CD8-positive, alpha-beta memory T cell (primary cell): ENCODE measurements at places on chromosomes 13 and 19. TPM values are rescaled to one million over a fixed set of nuclear protein-coding genes. Genes with fewer than 3 reads are reported as not detected.

DNA sequence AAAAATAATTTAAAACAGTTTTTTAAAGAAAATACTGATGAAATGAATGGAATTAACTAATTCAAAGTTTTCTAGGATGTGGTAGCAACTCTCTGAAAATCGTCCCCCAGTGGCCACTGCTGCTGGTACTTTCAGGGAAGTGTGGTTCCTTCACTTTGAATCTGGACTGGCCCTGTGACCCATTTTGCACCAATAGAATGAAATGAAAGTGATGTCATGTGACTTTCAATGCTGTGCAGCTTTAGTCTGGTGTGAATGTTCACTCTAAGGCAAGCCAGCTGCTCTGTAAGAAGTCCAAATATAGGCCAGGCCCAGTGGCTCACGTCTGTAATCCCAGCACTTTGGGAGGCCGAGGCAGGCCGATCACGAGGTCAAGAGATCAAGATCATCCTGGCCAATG lies 26.4 kb upstream of the HNRNPA1L2 start:
- H3K36me3 ChIP-seq, result no peaks in the 10 kb centered on the region
- H3K4me3 ChIP-seq, result no peak overlapping the region
- H3K27ac ChIP-seq, result no peak overlapping the region
- no peaks in the 10 kb centered on the region for H3K27me3 ChIP-seq
- no peak for DNase-seq

The CCDC8 gene
- total RNA-seq, result not detected

The CD22 gene
- total RNA-seq, result 0.09 TPM

DNA sequence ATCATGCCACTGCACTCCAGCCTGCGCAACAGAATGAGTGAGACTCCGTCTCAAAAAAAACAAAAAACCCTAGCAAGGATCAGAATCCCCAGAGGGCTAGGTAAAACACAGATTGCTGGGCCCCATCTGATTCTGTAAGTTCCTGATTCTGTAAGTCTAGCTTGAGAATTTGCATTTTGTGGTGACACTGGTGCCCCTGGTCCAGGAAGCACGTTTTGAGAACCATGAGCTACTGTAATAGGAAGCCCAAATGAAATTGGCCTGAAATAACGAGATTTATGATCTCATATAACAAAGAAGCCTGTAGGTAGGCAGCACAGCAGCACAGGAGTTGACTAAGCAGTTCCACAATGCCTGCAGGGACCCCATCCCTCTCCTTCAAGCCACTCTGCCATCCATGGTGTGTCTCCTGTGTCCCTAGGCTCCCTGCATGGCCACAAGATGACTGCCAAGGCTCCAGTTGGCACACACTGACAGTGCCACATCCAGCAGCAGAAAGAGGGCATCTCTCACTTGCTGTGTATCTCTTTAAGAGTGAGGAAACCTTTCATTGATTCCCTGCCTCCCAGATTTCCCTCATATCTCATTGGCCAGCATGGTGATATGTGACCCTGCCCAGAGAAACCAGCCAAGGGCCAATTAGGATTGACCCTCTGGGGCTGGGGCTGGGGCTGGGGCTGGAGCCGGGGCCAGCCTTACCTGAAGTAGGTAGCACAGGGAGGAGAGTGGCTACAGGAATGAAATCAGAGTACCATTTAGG lies 21.7 kb downstream of the SIPA1L3 start:
- H3K36me3 ChIP-seq, result no peaks in the 10 kb centered on the region
- H3K27ac ChIP-seq, result no peak overlapping the region
- no peaks in the 10 kb centered on the region for H3K27me3 ChIP-seq
- no peak for DNase-seq

- H3K4me1 ChIP-seq, result peaks cover 22% of the 10 kb centered on the region
- no peak for DNase-seq
- H3K27me3 ChIP-seq, result no peaks in the 10 kb centered on the region
- no peak overlapping the region for H3K27ac ChIP-seq
Measured at GRCh38 chr19:6761053-6761676, 6.1 kb downstream of the SH2D3A start.

DNA sequence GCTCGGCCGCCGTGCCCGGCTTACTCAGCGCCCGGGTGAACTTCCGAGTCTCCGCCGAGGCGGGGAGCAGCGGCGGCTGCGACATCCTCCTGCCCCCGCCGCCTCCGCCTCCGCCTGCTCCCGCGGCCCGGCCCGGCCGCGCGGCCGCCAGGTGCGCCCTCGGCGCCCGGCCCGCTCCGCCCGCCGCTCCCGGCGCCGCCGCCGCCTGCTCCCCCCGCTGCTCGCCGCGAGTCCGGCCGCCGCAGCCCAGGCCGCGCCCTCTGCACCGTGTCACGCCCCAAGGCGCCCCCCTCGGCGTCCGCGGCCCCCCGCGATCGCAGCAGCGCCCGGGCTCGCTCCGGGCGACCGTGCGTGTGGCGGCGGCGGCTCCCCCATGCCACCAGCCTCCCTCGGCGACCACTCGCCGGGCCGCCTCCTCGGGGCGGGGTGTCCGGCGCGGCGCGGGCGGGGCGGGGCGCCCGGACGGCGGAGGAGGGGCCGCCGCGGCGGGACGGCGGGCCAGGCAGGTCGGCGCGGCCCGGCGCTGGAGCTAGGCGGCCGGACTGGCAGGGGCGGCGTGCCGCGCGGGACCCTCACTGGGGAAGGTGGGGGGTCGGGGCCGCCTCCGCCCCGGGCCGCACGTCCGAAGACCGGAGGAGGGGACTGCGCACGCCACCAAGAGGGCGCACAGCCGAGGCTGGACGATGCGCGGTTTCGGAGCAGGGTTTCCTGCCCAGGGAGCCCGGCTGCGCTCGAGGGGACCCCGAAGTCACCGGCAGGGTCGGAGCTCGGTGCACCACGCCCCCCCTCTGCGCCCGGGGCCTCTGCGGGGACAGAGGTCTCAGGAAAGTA lies 108.6 kb upstream of the DOCK9 start:
- peak; percentile 61 for DNase-seq
- H3K4me1 ChIP-seq, result peaks cover 30% of the 10 kb centered on the region
- H3K27ac ChIP-seq, result peak overlapping the region; percentile 94

The SPC24 gene
- 35.3 TPM for total RNA-seq
